Naive thymus-derived CD4-positive, alpha-beta T cell (primary cell): ENCODE measurements at places on chromosomes 7 and 10. TPM values are rescaled to one million over a fixed set of nuclear protein-coding genes. Genes with fewer than 3 reads are reported as not detected.

VSTM4 gene
- total RNA-seq = not detected

TMEM213 gene
- not detected for total RNA-seq

DNA sequence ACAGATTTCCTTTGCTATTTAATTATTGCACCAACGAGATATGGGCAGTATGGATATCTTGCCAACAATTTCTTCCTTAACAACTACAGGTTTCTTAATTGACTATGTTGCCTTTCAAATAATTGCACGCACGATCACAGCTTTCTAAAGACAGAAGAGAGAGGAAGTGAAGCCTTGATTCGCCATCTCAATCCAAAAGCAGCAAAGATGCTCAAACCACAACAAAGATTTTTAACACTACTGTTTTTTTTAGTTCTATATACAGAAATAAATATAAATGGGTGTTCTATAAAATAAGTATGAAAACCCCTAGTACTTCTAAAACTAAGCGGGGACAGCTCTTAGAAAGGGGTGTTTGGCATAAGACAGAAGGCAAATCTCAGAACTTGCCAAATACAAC is 251.3 kb downstream of the SFMBT2 start:
- H3K36me3 ChIP-seq = peaks cover 41% of the 10 kb centered on the region
- peak overlapping the region; percentile 28 for H3K27ac ChIP-seq
- H3K4me1 ChIP-seq = peaks cover 17% of the 10 kb centered on the region
- no peak overlapping the region for H3K4me3 ChIP-seq

GRCh38 chr10:114057855-114058254 is 14.2 kb downstream of the ADRB1 start:
- no peaks in the 10 kb centered on the region for H3K27me3 ChIP-seq
- no peaks in the 10 kb centered on the region for H3K4me1 ChIP-seq
- H3K27ac ChIP-seq = no peak overlapping the region
- DNase-seq = no peak

- H3K4me1 ChIP-seq = no peaks in the 10 kb centered on the region
- H3K27me3 ChIP-seq = no peaks in the 10 kb centered on the region
- peak; percentile 22 for DNase-seq
These were observed 108.4 kb downstream of the HIPK2 start for GRCh38 chr7:139669106-139670061.
